ENCODE measurements at places on chromosomes 13 and 19.

- no peak for DNase-seq
These were observed 13.3 kb upstream of the RASA3 start for GRCh38 chr13:114145722-114146121.

- no peak for DNase-seq
These were observed 326.8 kb upstream of the KLF12 start for GRCh38 chr13:74461011-74461410.

DNA sequence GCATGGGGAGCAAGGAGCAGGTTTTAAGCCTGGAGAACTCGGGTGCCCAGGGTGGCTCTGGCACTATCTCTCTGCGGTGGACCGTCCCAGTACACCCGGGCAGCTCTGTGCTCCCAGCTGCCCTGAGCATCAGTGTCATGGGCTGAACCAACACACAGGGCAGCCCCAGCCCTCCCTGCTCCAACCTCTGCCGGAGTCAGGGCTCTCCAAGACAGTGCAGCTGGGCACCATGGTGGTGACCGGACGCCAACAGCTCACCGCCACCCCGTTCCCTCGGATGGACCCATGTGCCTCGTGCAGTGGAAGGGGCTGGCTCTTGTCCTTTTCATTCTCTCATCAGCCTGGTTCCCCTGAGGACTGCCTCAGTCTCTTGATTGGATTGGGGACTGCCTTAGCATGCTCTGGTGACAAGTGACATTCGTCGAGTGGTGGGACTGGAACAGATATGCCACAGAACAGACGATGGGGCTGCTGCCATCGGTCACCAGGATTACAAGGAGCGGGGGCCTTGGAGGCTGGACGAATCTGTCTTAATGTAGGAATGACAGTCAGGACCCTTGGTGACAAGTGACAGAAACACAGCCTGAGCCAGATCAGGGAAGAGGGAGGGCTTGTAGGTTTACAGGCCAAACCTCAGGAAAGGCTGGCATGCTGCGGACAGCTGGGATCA lies 25.7 kb upstream of the VSTM2B start:
- DNase-seq, result no peak

DNA sequence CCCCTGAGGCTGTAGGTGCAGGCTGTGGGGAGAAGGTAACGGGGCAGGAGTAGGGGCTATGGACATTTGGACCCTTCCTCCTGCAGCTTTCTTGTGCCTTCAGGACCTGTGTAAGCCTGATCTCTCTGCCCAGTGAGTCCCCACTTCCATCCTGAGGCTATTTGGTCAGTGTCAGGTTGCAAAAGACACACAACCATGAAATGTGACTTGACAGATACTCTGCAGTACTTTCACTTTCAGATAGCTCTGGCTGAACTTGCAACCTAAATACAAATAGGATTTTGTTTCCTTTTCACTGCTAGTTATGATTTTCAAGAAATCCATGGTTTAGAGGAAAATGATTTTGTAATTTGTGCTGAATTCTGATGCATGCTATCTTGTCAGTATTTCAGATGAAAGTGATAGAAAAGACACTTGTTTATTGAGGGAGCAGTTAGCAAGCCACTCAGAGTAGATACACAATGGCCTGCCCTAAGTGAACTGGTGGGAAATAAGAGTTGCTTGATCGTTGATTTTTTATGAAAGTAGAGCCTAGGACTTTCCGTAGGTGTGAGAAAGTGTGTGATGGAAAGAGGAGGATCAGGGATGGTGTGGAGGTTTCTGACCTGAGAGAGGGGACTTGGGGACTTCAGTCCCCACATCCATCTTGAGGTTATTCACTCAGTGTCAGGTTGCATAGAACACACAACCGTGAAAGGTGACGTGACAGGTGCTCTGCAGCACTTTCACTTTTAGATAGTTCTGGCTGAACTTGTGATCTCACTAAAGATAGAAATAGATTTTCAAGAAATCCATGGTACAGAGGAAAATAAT lies 18.1 kb upstream of the EID2 start:
- no peak for DNase-seq

GRCh38 chr13:112587212-112587763 lies 665 bp downstream of the TUBGCP3 start:
- peak; percentile 83 for DNase-seq

- no peak for DNase-seq
These were observed 1068.4 kb upstream of the SPRY2 start for GRCh38 chr13:81409284-81409683.

- no peak for DNase-seq
These were observed 389.4 kb downstream of the RFC3 start for GRCh38 chr13:34207334-34207733.

DNA sequence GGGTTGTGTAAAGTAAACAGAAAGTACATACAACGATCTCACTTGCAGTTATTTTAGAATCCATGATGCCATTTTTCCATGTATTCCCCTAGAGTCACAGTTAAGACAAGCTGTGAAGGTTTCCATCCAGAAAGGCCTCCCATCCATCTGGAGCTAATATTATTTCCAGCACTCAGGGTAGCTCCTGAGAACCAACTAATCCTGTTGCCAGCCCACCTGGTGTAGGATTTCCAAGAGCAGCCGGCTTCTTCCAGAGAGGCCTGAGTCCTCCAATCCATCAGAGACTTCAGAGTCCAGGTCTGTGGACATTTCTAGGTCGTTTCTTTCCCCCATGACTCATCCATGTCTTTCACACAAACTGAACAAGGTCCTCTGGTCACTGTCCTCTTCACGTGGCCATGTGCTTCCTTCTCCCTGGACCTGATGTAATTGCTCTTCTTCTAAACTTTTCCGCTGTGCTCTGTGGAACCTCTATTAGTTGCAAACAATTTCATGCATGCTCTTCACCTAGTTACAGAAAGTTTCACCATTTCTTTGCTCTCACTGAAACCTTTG lies 270.3 kb upstream of the TMTC4 start:
- no peak for DNase-seq

DNA sequence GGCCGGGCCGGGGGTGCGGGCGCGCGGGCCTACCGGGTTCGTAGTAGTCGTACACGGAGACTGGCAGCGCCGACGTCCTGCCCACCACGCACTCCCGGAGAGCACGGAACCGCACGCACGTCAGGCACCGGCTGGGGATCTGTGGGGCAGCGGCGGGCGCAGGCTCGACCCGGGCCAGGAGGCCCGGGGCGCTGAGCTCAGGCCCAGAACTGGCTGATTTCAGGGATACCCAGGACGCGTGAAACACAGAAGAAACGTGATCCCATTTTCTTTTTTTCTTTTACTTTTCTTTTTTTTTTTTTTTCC lies 9.0 kb downstream of the F2RL3 start:
- no peak for DNase-seq

DNA sequence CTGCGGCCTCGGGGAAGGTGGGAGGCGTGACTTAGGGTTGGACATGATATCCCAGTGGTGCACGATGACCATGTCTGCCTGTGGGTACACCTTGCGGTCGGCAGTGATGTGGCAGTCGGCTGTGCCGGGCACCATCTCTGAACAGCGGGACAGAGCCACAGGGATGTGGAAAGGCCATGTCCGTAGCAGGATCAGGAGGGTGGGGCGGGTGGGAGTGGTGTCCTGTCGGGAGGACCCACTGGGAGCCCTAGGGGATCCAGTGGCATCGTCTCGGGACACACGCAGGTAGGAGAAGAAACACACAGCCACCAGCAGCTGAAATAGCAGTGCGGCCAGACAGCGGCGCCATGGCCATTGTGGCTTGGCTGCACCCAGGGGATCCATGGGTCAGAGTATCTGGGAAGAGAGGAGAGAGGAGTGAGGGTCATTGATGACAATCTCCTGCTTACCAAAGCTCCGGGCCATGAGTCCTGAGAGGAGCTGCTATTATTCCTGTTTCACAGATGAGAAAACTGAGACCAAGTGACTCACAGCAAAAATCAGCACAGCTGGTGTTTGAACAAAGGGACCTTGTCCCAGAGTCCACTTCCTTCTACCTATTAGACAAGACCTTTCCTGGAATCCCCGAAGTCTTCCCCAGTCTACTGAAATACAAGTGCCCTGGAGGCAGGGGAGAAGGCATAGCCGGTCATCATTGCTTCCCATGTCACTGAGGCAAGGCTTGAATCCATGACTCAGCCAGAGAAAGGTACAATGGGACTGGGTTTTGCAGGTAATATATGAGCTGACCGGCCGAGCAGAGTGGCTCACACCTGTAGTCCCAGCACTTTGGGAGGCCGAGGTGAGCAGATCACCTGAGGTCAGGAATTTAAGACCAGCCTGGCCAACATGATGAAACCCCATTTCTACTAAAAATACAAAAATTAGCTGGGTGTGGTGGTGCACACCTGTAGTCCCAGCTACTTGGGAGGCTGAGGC lies 5.2 kb upstream of the FUT6 start:
- DNase-seq, result no peak

- no peak for DNase-seq
These were observed at the start of gene ZNF541 for GRCh38 chr19:47573071-47574026. ZNF541 (minus strand) TSS chr19:47573148; CDS start chr19:47555856, 17,292 bp downstream.

DNA sequence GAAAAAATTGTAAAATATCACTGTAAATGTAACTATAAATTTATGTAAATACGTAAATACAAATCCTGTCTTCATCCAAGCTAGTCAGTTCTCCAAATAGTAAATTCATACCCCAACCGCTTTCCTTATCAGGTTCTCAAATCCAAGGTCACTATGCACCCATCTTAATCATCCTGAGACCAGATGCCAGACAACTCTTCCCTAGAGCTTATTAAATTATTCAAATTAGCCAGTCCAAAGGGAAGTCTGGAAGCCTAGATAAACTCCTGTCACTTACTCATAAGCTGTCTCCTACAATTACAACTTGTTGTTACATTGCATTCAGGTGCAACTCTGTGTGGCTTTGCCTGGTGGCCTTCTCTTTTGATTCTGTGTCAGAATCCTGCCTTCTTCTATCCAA lies 836.1 kb upstream of the PCDH20 start:
- DNase-seq, result no peak

GRCh38 chr13:45915686-45916439 lies 64.3 kb upstream of the SIAH3 start:
- no peak for DNase-seq

GRCh38 chr19:36819130-36819630 lies 19.0 kb downstream of the ZNF790 start:
- no peak for DNase-seq

DNA sequence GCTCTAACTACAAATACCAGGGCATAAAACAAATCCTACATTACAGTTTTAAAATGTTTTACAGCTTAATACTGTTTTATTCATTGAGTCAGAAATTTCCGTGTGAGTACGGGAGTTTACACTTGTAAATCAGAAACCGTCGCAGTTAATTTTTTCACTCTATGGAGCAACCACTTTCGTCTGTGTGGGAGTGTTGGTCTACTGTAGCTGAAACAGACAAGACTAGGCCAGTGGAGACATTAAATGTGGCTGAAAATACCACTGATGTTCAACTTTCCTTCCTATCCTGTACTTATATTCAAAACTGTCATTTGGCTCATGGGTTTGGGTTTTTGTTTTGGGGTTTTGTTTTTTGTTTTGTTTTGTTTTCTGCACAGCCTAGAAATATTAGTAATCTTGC lies 268.7 kb downstream of the DCT start:
- DNase-seq, result no peak

DNA sequence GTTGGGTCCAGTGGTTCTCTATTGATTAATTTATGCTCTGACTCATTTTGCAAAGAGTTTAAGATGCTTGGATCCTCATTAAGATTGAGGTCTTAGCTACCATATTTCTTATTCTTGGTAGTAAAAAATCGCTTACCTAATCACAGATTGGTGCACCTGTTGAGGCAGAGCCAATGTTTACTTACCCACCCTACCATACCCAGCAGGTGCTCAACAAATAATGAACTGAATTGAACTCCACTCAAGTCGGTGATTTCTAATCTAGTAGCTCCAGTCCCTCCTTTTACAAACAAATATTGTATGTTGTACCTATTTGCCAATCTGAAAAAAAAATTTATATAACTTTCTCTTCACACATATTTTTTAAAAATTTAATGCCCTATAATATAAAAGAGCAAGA lies 361.0 kb downstream of the FGF14 start:
- DNase-seq, result peak; percentile 87

DNA sequence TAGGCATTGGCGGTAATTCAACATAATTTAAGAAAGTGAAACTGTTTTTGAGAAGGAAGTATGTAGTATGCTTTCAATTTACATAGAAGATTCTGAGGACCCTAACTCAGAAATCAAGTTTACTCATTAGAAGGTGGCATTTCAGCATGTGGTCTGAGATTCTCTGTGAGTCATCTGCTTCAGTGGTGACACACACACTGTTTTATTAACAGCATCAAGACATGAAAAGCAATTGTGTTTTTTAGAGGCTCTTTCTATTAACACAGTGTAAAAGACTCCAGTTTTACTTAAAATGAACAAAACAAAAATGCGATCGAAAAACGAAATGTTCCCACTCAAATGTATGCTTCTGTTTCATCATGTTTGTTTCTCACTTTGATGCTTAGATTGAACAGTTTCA lies 802.1 kb upstream of the SLITRK6 start:
- no peak for DNase-seq

- no peak for DNase-seq
These were observed 146.8 kb downstream of the IER2 start for GRCh38 chr19:13297023-13297422.

DNA sequence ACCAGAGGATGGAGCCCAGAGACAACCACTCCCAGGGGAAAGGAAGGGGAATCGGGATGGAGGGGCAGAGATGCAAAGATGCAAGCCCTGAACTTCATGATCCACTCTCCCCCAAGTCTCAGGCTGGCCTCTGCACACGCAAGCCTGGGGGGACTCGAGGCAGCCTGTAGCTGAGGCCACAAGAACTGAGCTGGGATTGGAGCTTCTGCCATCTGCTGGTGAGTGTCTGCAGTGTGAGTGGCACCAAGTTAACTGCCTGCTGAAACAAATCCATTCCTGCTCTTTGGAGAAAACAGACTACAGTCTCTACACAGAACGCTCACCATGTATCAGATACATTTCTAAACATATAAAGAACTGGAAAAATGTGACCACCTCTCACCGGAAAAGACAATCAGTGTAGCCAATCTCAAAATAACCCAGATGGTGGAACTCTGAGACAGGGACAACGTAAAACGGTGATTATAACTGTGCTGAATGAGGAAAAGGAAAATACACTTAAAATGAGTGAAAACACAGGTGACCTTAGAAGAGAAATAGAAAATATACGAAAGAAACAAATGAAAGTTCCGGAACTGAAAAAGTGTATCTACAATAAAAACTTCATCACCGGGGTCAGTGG lies 62.1 kb downstream of the KLF2 start:
- DNase-seq, result peak; percentile 13

- no peak for DNase-seq
These were observed 1.2 kb downstream of the LACC1 start for GRCh38 chr13:43880926-43881325.

- no peak for DNase-seq
These were observed 67.4 kb upstream of the UBAC2 start for GRCh38 chr13:99133230-99133629.

- peak; percentile 57 for DNase-seq
These were observed 32.2 kb downstream of the GP6 start for GRCh38 chr19:55005684-55006488.

GRCh38 chr19:40244579-40245317 lies 18.3 kb upstream of the CCNP start:
- DNase-seq, result no peak

DNA sequence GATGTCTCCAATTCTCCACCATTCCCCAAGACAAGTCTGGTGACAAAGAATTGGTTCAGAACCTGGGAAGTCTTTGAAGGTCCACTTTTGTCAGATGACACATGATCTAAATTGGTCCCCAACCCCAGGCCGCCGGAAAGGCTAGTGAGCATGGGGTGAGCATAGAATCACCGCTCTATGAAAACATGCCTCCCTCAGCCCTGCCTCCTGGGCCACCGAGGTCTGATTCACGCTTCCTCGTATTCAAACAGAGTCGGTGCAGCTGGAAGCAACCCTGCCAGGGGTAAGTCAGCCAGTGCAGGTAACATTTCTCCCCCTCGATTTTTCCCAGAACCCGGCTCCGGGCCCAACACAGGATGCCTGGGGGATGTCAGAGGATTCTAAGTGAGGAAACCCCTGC lies 33.9 kb upstream of the KLF2 start:
- DNase-seq, result no peak

All from NCI-H1105 treated with DMSO at 0.1 percent for 48 hours (cell line).